ENCODE measurements at places on chromosomes 3 and 15.

GRCh38 chr3:129409541-129409940, 18.9 kb downstream of the EFCAB12 start:
- DNase-seq = no peak

DNA sequence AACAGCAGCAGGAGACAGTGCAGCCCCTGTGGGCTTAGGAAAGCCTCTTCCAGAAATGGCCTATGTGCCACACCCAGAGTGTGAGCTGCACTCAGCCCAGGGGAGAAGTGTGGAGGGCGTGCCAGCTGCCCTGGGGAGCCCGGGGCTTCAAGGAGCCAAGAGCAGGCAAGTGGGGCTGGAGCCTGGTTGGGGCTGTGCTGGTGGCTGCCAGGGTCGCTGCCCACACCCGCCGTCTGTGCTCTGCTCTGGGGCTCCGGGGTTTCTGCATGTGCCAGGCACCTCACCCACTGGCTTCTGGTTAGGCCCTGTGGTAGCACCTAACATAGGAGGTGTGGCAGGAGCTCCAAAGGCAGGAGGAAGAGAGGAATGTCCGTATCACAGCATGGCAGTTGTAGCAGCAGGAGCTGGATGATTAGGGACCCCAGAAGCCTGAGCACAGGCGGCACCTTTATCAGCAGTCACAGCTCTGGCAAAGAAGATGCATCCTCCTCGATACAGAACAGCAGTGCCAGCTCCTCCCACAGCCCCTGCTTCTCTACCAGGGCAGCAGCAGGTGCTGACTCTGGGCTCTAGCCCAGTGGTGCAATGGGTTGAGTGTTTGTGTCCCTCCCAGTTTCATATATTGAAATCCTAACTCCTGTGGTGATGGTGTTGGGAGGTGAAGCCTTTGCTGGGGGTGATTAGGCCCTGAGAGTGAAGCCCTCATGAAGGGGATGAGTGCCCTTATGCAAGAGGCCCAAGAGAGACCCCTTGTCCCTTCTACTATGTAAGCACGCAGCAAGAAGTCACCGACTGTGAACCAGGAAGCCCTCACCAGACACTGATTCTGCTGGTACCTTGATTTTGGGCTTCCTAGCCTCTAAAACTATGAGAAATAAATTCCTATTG, 70.0 kb upstream of the KLF13 start:
- no peak for DNase-seq

DNA sequence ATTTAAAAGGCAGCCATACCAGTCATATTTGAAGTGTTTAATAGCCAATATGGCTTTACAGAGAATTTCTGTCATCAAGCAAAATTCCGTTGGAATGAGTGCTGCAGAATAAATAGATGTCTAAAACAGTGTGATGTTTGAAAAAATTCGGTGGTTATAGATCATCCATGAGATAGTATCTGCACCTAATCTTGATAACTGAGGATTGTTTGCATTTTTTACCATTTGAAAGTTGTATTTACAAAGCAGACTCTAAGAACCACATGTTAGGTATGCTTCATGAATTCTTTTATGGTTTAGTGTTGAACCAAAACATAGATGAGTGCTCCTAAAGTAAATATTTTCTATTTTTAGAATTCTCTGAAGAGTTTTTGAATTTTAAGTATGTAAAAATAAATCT, 476.1 kb downstream of the NAALADL2 start:
- DNase-seq = no peak

DNA sequence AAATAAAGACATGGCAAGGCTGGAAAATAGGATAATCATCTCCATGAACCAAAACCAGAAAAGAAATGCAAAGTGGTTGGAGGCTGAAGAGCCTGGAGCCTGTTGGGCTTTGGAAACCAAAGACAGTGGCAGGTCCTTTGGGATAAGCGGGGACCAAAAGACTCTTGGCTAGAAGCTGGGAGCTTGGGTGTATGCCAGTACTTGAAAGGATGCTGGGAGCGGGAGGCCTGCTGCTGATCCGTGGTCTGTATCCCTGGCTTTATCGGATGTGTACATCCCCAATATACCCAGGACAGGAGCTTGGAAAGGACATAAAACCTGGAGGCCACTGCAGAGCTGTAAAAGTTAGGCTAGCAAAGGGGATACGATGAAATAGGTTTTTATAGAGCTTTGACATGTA, 1.3 kb upstream of the CHRNB4 start:
- no peak for DNase-seq

- DNase-seq = no peak
Measured at GRCh38 chr3:194138732-194139070, 2.8 kb downstream of the HES1 start.

- peak; percentile 92 for DNase-seq
Measured at GRCh38 chr3:156787926-156788663, 38.1 kb upstream of the LEKR1 start.

GRCh38 chr3:60147249-60147950, 1097.6 kb upstream of the CFAP20DC start:
- DNase-seq = no peak

DNA sequence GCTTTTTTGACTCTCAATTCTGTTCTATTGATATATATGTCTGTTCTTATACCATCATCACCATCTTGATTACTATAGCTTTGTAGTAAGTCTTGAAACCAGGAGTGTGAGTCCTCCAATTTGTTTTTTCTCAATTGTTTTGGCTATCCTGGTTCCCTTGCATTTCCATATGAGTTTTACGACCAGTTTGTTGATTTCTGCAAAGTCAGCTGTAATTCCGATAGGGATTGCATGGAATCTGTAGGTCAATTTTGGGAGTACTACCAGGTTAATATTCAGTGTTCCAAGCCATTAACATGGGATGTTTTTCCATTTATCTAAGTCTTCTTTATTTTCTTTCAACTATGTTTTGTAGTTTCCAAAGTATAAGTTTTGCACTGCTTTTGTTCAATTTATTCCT, 27.0 kb downstream of the PGBD4 start:
- no peak for DNase-seq

GRCh38 chr3:128222796-128223385, 69.6 kb downstream of the EEFSEC start:
- DNase-seq = no peak

DNA sequence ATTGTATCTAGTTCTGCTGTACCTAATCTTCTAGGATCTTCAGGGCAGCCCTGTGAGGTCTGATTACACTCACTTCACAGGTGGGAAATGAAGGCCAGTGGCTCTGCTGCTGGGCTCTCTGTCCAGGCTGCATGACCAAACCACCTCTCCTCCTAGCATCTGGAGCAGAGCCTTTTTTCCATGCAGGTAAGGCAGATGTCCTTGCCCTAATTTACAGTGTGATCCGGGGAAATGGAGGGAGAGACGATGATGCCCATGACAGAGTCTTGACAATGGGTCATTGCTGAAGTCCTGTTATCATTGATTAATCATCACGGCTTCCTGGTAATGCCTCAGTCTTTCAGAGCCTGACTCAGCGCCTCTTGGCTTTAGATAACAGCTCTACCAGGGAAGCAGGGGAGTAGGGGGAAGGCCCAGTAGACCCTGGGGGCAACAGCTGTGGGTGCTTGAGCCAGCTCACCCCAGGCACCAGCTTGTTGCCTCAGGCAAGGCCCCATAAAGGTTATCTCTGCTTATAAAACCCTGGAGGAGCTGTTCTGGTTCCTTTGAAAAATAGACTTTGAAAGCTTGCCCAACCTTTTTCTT, 153.4 kb downstream of the GABRG3 start:
- no peak for DNase-seq

DNA sequence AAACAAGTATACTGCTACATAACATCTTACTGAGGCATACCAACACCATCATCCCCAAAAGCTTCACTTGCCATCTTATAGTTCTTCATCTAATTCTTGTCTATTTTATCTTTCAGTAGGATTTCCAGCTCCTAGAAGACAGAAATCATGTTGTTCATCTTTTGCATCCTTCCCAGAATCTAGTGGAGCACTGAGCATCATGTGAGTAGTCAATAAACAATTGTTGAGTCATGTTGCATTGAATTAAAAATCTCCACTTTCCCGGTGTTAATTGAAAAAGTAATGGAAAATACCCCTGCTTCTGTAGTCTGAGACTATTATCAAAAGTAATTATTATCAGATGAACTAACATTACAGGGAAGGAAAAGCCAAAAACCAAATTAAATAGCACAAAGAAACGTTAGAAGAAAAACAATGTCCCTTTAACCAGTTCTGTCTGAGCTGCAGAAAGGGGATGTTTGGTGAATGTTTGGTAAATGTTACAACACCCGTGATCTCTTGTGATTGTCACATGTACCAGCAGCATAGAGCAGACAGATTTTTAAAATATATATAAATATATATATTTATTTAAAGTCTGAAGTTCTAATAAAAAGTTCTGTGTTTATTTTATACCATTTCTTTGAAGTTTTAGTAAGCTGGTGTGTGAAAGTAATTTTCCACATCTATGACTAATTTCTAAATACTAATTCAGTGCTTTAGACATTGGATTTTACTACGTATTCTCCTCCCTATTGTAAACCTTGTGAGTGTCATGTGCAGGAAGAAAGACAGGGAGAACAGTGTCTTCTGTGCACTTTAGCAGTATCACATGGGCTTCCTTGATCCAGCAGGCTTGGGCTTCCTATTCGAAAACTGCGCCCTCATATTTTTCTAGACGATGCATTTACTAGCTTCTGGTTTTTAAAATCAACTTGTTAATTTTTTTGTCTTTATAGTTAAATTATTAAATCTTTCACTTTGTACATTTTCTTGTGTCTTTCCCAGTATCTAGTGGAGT, 85.6 kb downstream of the RAP2B start:
- no peak for DNase-seq

DNA sequence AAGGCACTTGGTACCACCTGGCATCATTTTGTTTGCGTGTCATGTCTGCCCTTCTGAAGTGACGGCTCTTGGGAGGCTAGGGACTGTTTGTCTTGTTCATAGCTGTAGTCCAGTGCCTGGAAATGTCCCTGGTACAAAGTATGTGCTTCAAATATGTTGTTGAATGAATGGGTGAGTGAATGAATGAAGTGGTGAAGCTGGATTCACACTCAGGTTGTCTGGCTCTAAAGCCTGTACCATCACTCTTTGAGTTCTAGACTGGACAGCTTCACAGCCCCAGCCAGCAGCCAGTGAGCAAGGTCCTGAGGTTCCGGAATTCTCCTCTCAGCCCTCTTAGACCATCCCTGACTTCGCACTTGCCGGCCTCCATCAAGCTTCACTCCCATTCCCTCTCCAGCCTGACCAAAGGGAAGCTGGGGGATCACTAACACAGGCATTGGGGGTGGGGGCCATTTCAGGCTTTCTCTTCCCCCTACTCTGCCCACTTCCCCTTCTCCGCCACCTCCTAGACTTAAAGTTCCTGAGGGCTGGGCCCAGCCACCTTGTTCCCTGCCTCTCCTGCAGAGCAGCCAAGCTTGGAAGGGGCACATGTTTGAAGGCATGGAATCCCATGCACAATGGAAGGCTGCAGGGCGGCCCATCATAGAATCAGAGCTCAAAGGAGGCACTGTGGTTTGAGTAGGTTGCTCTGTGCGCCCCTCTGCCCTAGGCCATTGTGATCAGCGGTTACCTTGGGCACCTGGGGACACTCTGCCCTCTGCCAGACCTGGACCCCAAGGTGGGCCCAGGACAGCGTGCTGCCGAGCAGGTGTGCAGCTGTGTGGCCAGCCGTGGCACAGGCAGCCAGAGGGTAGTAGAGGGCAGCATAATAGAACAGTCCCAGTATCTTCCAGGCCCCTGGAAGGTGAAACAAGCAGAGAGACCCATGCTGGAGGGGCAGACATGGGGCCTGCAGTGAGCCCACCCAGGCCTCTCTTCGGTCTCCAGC, 7.7 kb downstream of the STRA6 start:
- no peak for DNase-seq

DNA sequence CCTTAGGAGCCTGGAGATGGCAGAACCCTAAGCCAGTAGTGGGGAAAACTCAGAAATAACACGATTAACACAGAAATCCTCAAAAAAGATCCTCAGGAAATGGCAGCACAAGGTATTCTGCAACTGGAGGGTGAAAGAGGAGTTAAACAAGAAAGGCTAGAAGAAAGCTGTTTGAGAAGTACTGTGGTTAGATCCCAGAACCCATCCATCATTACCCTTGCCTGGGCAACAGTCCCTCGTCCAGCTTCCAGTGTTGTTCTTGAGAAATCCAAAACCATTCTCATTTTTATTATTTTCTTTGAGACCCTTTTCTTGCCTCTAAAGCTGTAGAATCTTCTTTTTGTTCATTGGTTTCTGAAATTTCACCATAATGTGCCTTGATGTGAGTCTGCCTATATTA, 2.7 kb upstream of the CDCP1 start:
- DNase-seq = no peak

- peak; percentile 33 for DNase-seq
Measured at GRCh38 chr15:66961407-66961884, 104.0 kb upstream of the SMAD3 start.

- no peak for DNase-seq
Measured at GRCh38 chr3:128432301-128432970, 34.3 kb downstream of the DNAJB8 start.

GRCh38 chr3:65576966-65577365, 461.8 kb downstream of the MAGI1 start:
- DNase-seq = no peak

GRCh38 chr3:23580096-23580713, 225.6 kb upstream of the UBE2E1 start:
- no peak for DNase-seq

DNA sequence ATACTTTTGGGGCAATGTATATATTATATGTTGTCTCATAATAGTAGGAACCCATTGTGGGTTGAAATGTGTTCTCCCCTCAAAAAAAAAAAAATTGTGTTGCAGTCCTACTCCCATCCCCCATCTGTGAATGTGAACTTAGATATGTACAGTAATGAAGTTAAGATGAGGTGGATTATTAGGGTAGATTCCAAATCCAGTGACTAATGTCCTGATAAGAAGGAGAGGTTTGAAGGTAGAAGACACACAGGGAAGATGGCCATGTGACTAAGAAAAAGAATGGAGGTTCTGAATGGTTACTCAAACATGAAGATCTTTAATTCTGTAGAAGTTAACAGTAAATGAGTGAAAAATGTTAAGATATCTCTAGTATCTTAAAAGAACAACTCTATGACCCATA, 3.0 kb upstream of the ATOSA start:
- DNase-seq = no peak

- no peak for DNase-seq
Measured at GRCh38 chr15:91927585-91927984, 74.1 kb downstream of the SLCO3A1 start.

DNA sequence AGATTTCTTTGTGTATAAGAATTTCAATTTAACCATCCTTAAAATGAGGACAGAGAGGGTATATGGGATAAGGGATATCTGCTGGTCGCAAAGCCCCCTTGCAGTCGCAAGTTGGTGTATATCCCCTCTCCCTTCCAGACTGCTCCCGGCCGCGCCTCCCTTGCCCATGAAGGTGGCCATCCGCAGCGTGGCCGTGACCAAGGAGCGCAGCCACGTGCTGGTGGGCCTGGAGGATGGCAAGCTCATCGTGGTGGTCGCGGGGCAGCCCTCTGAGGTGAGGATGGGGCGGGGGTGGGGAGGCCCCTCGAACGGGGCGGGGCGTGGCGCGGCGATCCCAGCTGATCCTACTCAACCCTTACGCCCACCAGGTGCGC, 29.4 kb downstream of the NBEAL2 start:
- DNase-seq = no peak

- DNase-seq = peak; percentile 2
Measured at GRCh38 chr3:110564674-110565073, 506.9 kb upstream of the NECTIN3 start.
